DMS53 (cell line): ENCODE measurements at places on chromosomes 5 and 9.

DNA sequence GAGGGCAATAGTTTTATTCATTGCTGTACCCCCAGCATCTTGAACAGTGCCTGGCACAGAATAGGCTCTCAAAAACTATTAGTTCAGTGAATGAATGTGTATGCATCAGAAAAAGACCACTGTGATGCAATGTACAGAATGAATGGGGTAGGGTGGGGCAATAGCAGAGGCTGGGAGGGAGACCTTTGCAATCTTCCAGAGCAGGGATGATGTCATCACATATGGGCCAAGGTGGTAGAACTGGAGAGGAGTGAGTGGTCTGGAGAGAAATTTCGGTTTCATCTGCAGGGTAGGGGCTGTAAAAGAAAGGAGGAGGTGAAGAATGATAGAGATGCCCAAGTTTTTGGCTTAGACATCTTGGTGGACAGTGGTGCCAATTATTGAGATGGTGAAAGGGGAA is 23.4 kb upstream of the ARAP3 start:
- DNase-seq: no peak

GRCh38 chr9:121369595-121370265 is at the start of gene STOM:
TSS of gene STOM (minus strand) at chr9:121370250. CDS start at chr9:121370187, 63 bp downstream.
- peak; percentile 89 for DNase-seq

GRCh38 chr5:127233590-127233989 is 57.0 kb upstream of the MEGF10 start:
- no peak for DNase-seq

DNA sequence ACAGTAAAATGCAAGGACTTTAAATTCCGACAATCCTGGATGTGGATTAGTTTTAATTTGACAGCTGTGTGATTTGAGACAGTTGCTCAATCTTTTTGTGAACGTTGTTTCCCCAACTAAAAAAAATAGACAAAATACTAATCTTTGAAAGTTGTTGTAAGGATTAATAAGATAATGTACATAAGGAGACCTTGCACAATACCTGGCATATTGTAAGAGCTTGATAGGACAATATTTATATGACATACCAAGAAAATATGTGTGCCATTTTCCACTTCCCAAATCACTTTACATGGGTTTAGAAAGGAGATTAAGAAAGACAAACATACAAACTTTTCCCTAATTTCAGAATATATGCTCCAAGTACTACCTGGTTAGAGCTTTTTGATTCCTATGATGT is 25.3 kb downstream of the ARRDC3 start:
- no peak for DNase-seq

- peak; percentile 24 for DNase-seq
Observed at GRCh38 chr9:119050281-119050680, 319.0 kb downstream of the BRINP1 start.

GRCh38 chr9:104074876-104075275 is 19.2 kb upstream of the SMC2 start:
- no peak for DNase-seq

GRCh38 chr5:68116868-68117411 is 98.6 kb upstream of the PIK3R1 start:
- DNase-seq: no peak

DNA sequence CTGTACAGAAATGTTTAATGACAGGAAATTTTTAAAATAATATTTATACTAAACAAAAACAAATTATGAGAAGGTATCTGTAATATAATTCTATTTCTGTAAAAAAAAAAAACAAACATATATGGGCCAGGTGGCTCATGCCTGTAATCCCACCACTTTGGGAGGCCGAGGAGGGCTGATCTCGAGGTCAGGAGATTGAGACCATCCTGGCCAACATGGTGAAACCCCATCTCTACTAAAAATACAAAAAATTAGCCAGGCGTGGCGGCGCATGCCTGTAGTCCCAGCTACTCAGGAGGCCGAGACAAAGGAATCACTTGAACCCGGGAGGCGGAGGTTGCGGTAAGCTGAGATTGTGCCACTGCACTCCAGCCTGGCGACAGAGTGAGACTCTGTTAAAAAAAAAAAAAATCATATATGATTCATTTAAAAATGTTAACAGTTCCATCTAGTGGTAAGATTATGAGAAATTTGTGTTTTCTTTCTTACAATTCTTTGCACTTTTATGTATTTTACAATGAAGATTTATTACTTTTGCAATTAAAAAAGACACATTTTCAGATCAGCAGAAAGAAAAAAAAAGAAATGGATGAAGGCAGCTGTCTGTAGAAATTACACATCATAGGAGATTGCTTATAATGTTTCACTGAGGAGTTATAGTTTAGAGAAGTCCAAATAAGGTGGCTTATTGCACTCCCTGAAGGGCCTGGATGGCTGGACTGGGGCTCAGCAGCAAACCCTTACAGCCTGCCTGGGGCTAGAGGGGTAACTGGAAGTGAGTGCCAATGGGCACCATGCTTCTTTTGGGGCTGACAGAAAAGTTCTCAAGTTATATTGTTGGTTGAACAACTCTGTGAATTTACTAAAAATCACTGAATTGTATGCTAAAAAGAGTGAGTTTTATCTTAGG is 20.3 kb downstream of the C9orf153 start:
- DNase-seq: peak; percentile 33

DNA sequence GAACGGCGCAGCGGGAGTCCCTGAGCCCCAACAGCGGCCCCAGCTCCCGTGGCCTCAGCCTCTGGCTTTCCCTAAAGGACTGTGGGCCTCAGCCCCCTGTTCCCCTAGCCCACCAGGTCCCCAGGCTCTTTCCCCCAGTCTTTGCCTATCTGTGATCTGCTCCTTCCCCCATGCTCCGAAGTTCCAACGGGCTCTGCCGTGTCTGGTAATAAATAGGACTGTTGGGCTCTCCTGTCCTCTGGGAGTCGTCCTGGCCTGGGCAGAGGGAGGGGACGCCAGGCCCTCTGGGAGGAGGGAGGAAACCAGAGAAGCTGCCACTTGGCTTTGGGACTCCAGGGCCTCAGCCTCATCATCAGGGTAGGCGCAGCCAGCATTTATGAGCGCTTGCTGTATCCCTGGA is 28.1 kb downstream of the ADGRD2 start:
- peak; percentile 44 for DNase-seq

- no peak for DNase-seq
Observed at GRCh38 chr9:80503671-80504281, 932.0 kb downstream of the TLE4 start.

GRCh38 chr9:114034196-114034595 is 43.9 kb downstream of the AMBP start:
- DNase-seq: no peak

GRCh38 chr5:136132087-136132486 is 558 bp upstream of the SMAD5 start:
- DNase-seq: peak; percentile 58
